Activated T-cell treated with anti-CD3 and anti-CD28 coated beads for 1 hour (primary cell): ENCODE measurements at places on chromosomes 1 and 21.

DNA sequence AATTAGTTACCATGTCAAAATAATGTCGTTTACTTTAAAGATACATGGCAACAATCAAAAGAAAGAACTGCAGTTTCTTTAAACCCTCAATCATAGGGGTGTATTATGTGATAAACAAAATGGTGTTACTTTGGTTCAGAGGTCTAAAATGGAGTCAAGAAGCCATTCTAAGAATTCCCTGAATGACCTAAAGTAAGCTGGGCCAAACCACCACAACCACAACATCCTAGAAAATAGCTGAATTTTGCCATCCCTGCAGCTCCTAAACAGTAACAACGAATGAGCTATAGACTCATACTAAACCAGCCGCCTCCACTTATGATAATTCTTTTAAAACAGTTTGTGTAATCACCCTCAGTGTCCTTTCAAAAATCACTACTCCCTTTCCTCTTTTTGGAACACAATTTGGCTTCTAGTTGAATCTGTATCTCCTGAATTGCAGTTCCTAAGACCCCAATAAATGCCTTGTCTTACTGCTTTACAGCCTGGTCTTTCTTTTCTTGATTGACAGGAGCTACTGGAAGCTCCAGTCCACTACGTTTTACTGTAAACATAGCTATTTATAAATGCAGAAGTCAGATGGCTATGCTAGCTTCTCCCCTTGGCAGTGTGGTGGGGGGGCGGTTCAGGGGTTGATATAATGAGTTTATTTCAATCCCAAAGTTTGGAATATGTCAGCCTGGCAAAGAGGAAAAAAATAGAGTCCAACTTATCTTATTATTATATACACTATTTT, 84.3 kb downstream of the PLPPR4 start:
- no peak for DNase-seq

GRCh38 chr1:18781031-18781430, 78.4 kb downstream of the TAS1R2 start:
- DNase-seq: no peak

- no peak for DNase-seq
Observed at GRCh38 chr1:170682169-170682568, 18.2 kb downstream of the PRRX1 start.

- no peak for DNase-seq
Observed at GRCh38 chr21:34179204-34179935, 106.0 kb downstream of the MRPS6 start.

DNA sequence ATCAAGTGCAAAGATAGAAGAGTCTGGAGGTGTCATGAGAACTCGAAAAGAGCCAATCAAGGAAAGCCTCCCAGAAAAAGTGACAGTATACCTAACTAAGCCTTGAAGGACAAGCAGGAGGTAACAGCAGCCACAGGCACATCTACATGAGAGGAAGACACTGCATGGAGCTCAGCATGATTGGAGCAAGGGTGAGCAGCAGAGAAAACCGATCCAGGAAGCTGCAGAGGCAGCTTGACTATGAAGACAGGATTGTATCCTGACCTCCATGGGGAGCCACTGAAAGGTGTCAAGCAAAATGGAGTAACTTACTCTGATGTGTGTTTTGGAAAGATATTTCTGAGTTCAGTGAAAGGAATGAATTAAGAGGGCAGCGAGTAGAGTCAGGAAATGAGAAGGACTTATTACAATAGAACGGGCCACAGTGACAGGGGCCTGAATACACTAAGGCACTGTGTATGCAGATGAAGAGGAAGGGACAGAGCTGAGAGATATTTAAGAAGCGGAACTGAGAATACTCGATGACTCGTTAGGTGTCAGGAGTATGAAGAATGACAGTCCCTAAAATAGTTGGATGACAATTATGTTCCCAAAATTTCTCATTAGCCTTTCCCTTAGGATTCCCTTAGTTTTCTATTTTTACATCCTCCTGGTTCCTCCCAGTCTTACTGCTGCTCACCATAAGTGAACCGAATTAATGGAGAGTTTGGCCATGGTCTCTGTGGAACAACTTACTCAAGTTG, 139.3 kb upstream of the NFIA start:
- no peak for DNase-seq

DNA sequence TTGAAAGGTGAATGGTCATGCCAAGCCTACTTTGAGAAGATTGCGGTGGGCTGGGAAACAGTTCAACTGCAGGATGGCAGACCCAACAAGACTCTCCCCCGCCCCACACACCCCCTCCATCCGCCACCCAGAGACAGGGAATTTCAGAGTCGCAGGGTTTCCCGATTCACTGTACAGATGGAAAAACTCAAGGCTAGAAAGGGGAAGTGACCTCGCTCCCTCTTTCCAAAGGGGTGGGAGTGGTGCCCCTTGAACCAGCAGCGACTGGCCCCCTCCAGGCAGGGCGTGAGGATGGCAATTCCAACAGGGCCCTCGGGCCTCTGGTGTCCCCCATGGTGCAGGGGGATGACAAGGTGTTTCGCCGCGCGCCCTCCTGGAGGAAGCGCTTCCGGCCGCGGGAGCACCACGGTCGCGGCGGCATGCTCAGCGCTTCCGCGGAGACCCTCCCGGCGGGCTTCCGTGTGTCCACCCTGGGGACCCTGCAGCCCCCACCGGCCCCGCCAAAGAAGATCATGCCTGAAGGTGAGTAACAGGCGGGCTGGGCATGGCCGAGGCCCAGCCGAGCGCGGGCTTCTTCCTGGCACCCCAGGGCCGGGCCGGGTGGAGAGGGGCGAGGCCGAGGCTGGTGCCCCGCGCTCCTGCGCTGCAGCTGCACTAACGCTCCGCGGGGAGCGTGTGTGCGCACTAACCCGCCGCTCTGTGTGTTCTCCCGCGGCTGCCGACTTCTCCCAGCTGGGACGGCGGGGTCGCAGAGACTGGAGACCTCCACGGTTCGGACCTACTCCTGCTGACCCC, 10.4 kb downstream of the MYOG start:
- no peak for DNase-seq

- DNase-seq: no peak
Observed at GRCh38 chr1:167107456-167107855, 13.6 kb downstream of the STYXL2 start.

GRCh38 chr1:91660708-91661107, 160.1 kb downstream of the CDC7 start:
- DNase-seq: no peak

- DNase-seq: no peak
Observed at GRCh38 chr1:35832276-35832905, 24.6 kb downstream of the AGO4 start.

DNA sequence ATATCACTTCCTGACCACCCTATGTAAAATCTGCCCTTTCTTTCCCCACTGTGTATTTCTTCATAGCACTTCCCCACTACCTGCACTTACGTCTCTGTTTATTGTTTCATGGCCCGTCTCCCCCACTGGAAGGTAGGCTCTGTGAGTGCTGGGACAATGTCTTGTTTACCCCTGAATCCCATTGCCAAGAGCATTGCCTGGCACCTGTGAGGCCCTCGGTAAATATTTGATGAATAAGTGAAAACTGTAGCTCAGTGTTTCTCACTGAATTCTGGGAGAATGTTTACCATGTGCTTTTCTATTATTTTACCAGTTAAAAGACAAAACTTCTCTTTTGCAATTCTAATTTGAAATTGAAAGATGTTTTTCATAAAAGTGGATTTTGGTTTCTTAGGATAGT, 11.8 kb downstream of the NFASC start:
- no peak for DNase-seq

DNA sequence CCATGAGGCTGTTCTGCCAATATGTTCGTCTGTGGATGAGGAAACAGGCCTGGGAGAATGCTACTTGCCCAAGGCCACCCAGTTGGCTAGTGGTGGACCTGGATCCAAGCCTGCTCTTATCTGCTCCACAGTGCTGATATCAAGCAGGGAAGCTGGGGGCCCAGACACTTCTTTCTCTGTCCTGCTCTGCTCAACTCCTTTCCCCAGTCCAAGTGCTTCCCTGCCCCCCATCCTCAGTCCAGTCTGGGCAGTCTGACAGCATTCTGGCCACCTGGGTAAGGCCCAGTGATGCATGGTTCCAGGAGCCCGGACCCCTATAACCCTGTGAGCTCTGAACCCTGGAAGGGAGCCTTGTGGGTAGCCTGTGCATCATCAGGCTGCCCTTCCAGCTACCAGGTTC, 4.2 kb upstream of the PAQR7 start:
- DNase-seq: no peak

DNA sequence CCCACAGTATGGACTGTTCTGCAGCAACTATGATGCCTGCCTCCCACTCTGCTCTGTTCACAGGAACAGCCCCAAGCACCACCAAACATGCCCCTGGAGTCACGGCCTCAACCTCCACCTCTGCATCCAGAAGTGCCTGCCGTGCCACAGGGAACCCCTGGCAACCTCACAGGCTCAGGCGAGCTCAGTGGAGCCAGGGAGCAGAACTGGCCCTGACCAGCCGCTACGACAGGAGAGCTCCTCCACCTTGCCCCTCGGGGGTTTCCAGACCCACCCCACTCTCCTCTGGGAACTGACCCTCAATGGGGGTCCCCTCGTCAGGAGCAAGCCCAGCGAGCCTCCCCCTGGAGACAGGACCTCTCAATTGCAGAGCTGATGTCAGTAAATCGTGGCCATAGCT, 13.0 kb downstream of the MRAP start:
- DNase-seq: no peak

DNA sequence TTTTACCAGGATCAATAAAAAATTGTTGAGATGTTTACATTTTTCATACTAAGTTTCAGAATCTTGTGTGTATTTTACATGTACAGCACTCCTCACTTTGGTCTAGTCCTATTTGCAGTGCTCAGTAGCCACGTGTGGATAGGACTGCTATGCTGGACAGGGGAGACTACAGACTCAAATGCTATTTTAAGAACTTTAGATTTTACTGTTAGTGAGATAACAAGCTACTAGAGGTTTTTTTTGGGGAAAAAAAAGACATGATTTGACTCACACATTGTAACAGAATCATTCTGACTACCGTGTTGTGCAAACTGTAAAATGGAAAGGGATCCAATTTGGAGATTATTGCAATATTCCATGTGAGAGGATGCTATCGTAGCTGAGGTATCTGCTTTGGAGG, 418.9 kb upstream of the PRMT6 start:
- no peak for DNase-seq
